ENCODE measurements at places on chromosomes 5 and 9. TPM values are rescaled to one million over a fixed set of nuclear protein-coding genes. Genes with fewer than 3 reads are reported as not detected.
A peak's percentile ranks its signal among the peaks of the same experiment; 100 is the strongest.

The CLPTM1L gene
- 79.3 TPM for total RNA-seq

The MOB3B gene
- total RNA-seq, result 14.6 TPM

The CCDC180 gene
- 17.7 TPM for total RNA-seq

DNA sequence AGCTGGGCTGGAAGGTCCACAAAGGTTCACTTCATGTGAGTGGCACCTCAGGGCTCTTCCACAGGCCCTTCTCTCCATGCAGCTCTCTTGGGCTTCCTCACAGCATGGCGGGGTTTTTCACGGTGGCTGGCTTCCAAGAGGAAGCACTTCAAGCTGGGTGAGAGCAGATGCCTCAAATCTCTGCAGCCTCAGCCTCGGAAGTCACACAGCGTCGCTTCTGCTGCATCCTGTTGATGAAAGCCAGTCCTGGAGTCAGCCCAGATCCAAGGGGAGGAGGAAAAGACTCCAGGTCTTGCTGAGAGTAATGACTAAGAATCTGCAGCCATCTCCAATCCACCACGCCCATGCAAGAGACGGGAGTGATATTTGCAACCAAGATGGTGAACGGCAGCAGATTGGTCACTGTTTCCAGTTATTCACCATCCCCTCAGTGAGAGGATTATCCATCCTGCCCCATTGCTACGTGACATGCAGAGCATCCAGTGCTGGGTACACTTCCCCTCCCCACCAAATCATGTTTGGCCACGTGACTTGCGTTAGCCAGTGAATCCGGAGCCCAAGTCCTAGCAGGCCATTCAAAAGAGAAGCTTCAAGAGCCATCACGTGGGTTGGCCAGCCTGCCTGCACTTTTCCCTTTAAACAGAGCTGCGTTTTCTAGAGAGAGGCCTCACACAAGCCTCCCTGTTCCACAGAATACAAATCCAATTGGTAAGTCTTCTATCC lies 173.9 kb downstream of the C9orf50 start:
- peaks cover 32% of the 10 kb centered on the region for H3K4me1 ChIP-seq
- no peaks in the 10 kb centered on the region for H3K27me3 ChIP-seq
- no peak for DNase-seq
- peak overlapping the region; percentile 61 for H3K27ac ChIP-seq
- no peaks in the 10 kb centered on the region for H3K36me3 ChIP-seq

GRCh38 chr5:14665101-14665822 lies 744 bp downstream of the OTULIN start:
- DNase-seq, result no peak
- H3K27ac ChIP-seq, result peak overlapping the region; percentile 58
- H3K4me1 ChIP-seq, result peaks cover 30% of the 10 kb centered on the region
- no peaks in the 10 kb centered on the region for H3K27me3 ChIP-seq

DNA sequence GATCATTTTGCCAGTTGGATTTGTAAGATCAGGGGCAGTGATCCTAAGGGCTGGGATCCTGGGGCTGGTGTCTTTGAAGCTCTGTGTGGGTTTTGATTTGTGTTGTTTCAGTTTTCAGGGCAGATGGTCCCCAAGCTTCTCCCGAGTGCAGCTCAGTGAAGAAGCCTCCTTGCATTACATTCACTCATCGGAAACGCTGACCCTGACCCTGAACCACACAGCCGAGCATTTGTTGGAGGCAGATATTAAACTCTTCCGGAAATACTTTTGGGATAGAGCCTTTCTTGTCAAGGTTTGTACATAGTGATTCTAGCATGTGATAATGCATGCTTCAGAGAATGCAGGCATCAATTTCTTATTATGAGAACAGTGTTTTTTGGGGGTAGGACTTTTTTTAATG lies 150.4 kb downstream of the ARHGEF28 start:
- H3K36me3 ChIP-seq, result no peaks in the 10 kb centered on the region
- no peaks in the 10 kb centered on the region for H3K4me1 ChIP-seq
- no peak overlapping the region for H3K4me3 ChIP-seq
- H3K27ac ChIP-seq, result no peak overlapping the region

DNA sequence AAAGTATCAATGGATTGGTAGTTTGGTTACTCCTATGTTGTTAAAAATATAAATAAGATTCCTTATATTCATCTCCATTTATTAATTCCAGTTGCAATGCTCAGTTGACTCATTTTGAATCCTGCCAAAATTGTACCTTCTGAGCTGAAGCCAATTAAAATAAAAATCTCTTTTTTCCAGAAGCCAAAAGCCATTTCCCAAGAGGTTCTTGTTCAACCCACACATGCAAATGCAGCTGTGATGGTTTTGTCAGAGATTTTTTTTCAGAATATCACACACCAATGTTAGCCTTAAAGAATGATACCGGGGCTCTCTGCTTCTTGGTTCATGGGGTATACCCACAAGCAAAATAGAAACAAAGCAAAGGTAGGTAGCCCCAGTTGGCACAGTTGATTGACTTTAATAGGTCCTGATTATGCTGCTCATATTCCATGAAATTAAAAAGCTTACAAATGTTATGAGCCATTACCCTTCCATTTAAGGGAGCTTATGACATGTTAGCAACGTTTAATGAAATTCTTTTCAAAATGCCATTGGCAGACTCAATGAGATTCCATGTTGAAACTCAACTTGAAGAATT lies 208.0 kb downstream of the SGCD start:
- peaks cover 1% of the 10 kb centered on the region for H3K4me1 ChIP-seq
- H3K36me3 ChIP-seq, result no peaks in the 10 kb centered on the region
- no peak overlapping the region for H3K4me3 ChIP-seq

GRCh38 chr9:98255061-98255577 lies 330 bp downstream of the TBC1D2 start:
- no peak for DNase-seq
- no peaks in the 10 kb centered on the region for H3K27me3 ChIP-seq

DNA sequence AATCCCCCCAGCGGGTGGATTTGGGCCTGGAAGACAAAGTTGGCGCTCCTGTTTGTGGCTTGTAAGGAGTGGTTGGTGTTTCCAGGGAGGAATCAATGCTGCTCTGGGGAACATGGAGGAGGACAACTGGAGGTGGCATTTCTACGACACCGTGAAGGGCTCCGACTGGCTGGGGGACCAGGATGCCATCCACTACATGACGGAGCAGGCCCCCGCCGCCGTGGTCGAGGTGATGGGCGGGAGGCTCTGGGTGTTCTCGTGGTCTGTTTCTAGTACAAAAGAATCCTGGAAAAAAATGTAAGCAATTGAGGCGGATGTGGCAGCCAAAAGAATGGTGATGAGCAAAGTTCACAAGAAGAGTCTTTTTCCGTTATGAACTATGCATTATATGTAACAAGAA lies 7.2 kb downstream of the SDHA start:
- H3K27ac ChIP-seq, result no peak overlapping the region
- DNase-seq, result no peak
- H3K36me3 ChIP-seq, result peaks cover 34% of the 10 kb centered on the region
- no peaks in the 10 kb centered on the region for H3K27me3 ChIP-seq
- no peak overlapping the region for H3K4me3 ChIP-seq

DNA sequence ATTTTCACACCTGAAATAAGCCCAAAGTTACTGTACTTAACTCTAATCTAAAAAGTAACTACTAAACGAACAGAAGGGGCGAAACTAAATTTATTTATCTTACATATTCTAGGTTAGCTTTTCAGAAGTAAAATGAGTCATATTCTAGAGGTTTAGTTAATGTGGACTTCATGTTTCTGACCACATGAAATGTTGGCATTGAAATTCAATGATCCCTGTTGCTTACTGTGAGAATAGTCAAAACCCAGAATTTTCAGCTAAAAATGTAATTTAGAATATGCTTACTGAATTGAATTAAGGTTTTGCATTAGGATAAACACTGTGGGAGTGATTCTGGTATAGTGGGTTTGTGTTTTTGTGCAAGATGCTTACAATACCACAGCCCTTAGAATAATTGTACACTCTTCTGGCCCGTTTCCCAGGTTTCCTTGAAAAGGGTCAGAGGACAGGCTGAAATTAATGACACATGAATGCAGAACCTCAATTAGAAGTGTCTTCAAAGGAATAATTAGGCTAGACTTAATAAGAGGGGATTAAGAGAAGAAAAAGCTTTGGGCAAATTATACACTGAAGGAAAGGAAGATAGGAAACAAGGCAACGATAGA lies 1.4 kb upstream of the SNX18 start:
- no peak overlapping the region for H3K4me3 ChIP-seq
- H3K27me3 ChIP-seq, result no peaks in the 10 kb centered on the region
- no peaks in the 10 kb centered on the region for H3K36me3 ChIP-seq
- DNase-seq, result no peak
- no peak overlapping the region for H3K27ac ChIP-seq

Data from mesothelial cell of epicardium (in vitro differentiated cells).